ENCODE measurements at places on chromosomes 2 and 18. TPM values are rescaled to one million over a fixed set of nuclear protein-coding genes. Genes with fewer than 3 reads are reported as not detected.

DNA sequence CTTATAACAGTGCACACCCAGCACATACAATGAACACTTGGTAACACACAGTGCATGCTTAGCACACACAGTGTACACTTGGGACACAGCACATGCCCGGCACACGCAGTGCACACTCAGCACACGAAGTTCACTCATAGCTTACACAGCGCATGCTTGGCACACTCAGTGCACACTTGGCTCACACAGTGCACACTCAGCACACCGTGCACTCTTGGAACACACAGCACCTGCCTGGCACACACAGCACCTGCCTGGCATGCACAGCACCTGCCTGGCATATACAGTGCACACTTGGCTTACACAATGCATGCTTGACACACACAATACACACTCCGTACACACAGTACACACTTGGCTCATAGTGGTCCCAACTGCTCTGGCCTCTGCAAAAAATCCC, 128.2 kb downstream of the GALR1 start:
- DNase-seq: no peak

DAW1 gene
- polyA plus RNA-seq: not detected

- no peak for DNase-seq
Observed at GRCh38 chr2:78896536-78896935, 129.0 kb upstream of the REG3G start.

DNA sequence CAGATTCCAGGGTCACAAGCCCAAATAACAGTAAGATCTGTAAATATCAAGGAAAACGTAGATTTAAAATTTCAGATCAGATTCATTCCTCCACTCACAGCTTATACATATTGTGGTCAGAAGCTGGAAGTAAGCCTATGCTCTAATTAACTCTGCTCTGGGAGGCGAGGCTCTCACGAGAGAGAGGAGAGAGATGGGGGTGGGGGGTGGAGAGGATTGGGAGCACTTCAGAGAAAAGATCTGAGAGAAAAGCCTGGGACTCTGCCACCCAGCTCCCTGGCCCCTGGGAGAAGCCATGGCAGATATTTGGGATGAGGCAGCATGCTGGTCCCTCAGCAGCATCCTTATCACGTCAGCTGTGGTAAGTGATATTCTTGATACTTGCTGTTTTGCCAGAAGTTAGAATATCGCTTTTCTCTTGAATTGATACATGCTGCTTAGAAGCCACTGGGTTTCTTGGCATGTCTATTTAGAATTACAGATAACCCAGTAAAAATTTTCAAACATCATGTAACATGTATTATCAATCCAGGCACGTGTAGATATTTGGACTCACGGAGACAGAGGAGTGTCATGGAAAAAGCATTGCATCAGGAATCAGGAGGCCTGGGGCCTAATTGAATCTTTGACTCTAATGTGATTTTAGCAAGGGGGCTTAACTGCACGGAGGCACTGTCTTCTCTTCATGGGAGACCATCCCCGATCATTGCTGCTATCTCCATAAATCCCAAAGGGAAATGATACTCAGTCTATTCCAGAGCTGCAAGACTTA, 265.4 kb downstream of the HRH4 start:
- no peak for DNase-seq

All from urinary bladder (tissue), 4 donors.